ENCODE measurements at places on chromosomes 3 and 15.
A peak's percentile ranks its signal among the peaks of the same experiment; 100 is the strongest.

GRCh38 chr15:78618490-78618934 is 2.3 kb downstream of the CHRNA3 start:
- peak; percentile 46 for DNase-seq

DNA sequence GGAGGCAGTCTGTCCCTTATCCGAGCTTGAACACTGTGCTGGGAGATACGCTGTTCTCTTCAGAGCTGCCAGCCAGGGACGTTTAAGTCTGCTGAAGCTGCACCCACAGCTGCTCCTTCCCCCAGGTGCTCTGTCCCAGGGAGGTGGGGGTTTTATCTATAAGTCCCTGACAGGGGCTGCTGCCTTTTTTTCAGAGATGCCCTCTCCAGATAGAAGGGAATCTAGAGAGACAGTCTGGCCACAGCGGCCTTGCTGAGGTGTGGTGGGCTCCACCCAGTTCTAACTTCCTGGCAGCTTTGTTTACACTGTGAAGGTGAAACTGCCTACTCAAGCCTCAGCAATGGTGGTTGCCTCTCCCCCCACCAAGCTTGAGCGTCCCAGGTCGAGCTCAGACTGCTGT is 319.9 kb upstream of the GRM7 start:
- DNase-seq, result no peak

GRCh38 chr3:127835993-127836882 is 13.9 kb upstream of the MGLL start:
- DNase-seq, result no peak

DNA sequence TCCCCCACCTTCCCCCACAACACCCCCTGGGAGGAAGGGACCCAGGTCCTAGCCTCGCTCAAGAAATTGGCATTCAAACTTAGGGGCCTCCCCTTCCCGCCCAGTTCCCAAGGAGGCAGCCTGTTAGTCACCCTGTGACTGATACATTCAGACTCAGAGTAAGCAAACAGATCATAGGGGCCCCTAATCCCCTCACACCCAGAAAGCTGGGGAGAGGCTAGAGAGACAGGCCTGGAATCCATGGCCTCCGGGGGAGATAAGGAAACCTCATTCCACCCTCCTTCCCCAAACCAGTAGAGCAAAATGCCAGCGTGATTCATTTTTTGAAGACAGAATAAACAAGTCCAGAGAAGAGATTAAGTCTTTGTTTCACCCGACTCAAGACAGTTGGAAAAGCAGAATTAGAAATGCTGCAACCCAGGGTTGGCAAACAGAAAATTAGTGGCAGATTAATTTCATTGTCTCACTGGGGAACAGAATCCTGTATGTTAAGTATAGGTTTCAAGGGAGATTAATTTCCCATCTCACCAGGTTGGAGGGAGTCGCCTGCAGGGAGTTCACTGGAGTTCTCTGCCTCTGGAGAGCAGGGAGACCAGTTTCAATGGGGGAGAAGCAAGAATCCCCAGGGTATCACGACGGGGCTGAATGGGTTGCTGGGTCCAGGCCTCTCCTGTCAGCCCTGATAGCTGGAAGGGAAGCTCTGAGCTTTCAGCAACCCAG is 268.3 kb downstream of the UACA start:
- DNase-seq, result no peak

DNA sequence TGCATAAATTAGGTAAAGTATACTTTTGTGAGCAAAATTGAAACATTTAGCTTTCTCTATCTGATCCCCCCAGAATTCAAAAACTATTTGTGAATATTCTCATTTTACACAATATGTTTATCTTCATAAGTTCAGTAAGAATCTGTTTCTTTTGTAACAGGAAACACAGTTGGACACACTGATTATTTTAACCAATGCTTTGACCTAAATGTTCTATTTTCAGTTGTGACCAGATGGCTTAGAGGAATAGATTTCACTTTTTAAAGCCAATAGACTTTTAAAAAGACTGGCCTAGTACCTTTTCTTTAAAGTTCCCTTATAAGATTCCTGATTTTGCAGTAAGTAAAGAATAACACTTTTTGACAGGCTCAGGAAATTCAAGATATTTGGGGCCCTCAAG is 74.0 kb upstream of the STRIT1 start:
- DNase-seq, result no peak

DNA sequence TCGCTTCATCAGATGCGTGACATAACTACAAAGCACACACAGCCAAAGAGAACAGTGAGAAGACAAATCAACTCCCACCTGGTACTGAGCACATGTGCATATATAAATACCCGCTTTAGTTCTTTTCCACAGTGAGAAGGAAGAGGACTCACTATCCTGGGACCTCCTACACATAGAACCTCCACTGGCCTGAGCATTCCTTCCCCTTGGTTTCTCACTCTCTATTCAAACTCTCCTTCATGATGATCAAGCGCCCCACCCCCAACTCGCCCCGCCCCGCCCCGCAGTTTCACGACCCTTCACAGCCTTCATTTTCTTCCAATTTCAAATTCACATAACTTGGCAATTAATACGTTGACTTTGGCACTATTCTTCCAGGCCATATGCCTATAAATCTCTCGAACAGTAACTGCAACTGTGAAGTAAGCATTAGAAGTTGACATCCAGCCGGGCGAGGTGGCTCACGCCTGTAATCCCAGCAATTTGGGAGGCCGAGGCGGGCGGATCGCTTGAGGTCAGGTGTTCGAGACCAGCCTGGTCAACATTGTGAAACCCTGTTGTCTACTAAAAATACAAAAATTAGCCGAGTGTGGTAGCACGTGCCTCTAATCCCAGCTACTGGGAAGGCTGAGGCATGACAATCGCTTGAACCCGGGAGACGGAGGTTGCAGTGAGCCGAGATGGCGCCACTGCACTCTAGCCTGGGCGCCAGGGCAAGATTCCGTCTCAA is 1.1 kb downstream of the RPS17 start:
- DNase-seq, result no peak

GRCh38 chr3:127532561-127533203 is 57.9 kb downstream of the TPRA1 start:
- DNase-seq, result no peak

- DNase-seq, result no peak
Observed at GRCh38 chr3:163809540-163809993, 1268.7 kb downstream of the SI start.

DNA sequence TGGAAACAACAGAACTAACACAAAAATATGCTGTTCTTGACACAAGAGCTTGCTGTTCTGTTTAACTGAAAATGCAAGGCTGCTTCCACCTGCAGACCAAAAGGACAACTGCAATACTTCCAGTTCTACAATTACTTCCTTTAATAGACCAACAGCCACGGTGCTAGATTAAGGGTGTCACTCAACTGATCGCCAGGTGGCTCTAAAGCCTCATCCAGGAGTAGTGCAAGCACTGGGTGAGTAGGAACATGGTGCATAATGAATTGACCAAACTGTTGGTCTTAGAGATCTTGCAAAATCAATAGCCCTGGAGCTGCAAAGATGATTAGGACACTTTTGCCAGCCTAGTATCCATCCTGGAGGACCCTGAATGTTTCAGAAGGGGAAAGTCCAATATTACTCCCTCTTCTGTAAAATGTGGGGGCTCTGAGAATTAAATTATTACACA is 3.6 kb upstream of the CLDN16 start:
- DNase-seq, result peak; percentile 81

DNA sequence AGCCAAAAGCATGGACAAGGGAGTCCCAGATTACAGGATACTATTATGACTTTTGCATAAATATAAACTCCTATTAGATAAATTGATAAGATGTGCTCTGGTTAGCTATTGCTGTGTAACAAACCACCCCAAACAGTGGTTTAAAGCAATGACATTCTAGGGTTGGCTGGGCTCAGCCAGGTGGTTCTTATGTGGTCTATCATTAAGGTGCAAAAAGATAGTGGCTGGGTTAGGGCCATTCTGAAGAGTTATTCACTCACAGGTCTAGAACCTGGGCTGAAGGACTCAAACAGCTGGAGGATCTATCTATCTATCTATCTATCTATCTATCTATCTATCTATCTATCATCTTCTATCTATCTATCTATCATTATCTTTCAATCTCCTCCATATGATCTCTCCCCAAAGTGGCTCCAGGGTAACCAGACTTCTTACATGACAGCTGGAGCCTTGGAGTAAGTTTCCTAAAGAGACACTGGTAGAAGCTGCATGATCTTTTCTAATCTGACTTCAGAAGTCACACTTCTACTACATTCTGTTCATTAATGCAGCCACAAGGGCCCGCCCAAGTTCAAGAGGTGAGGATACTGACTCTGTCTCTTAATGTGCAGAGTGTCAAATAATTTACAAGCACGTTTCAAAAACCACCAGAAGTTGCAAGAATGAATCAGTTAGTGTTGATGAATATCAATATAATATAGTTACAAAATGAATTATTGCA is 74.9 kb upstream of the XCR1 start:
- no peak for DNase-seq
